ENCODE measurements at places on chromosomes 6 and 20.

DNA sequence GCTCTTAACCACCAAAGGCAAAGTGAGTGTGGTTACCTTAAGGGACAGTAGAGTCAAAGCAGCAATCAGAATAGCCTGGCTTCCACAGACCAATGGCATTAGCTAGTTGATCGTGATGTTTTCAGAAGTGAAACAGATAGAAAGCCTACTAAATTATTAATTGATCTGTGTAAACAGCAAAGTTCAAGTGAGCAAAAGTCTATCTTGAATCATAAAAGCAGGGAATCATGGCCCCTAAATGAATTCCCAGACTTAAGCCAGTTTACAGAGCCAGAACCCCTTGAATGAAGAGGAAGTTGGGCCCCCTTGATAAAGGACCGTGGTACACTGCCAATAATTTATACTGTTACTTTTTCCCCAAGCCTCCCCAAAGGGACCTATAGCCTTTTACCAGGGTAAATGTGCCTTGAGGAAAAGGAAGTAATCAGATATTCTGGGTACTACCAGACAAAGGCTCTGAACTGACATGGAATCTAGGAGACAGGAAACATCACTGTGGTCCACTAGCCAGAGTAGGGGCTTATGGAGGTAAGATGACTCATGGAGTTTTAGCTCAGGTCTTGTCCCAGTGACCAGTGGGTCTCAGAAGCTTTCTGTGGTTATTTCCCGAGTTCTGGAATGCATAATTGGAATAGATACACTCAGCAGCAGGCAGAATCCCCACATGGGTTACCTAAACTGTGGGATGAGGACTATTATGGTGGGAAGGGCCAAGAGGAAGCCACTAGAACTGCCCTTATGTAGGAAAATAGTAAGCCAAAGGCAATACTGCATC is 317.5 kb downstream of the CD83 start:
- no peak for DNase-seq

- peak; percentile 59 for DNase-seq
These were observed 51.9 kb downstream of the SNAI1 start for GRCh38 chr20:50034567-50035180.

DNA sequence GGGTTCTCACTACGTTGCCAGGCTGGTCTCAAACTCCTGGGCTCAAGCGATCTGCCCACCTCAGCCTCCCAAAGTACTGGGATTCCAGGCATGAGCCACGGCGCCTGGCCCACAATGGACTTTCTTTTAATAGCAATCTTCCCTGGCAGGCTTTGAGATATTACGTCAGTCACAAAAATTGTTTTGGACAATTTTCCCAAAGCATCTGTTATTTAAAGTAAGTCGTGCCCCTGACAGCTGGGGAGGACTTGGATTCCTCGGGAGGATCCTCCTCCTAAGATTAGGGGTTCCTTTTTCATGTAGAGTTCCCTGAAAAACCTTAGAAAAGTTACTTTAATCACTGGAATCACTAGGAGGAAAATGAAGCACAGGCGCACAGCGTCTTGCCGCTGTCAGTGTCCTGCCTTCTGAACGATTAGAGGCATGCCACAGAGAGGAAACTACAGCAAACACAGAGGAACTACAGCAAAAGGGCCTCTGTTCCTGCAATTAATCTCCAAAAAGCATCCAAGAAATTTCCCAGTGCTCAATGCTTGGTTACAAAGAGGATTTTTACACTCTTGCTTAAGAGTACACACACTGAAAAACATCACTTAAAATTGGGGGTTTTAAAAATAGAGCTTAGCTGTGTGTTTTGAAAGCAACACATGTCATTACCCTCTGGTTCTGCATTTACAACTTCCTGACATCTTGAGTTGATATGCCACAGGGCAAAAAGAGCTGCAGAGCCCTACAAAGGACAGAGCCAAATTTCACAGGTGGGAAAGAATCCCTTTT is 4.5 kb downstream of the ACSS1 start:
- DNase-seq = no peak

DNA sequence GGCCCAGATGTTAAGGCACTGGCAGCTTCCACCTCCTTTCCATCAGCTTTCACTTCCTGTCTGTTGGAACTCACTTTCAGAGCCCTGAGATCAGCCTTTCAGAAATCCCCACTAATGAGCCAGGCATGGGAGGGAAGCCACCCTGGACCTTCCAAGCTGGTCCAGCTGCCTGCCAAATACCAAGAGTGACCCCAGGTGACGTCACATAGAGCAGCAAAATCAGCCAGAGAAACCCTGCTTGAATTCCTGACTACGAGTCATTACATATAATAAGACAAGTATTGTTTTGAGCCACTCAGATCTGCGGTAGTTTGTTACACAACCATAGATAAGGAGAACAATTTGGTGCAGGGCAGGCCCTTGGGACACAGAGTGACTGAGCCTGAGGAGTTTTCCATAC is 556.0 kb upstream of the JAG1 start:
- DNase-seq = peak; percentile 54

- DNase-seq = no peak
These were observed 182.8 kb downstream of the UNC5CL start for GRCh38 chr6:40856271-40856670.

GRCh38 chr6:15337582-15337981 is 91.7 kb downstream of the JARID2 start:
- no peak for DNase-seq

DNA sequence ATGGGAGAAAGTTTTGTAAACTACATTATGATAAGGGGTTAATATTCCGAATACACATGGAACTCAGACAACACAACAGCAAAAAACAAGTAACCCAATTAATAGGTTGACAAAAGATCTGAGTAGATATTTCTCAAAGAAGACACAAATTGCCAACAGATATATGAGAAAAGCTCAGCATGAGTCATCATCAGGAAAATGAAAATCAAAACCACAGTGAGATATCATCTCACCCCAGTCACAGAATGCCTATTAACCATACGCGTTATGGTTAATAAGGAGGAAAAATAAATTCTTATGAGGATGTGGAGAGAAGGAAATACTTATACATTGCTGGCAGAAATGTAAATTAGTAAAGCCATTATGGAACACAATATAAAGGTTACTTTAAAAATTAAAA is 695.0 kb downstream of the COL12A1 start:
- no peak for DNase-seq

GRCh38 chr6:134186355-134186754 is 131.6 kb downstream of the SGK1 start:
- DNase-seq = no peak

GRCh38 chr6:137811121-137811915 is 55.7 kb upstream of the TNFAIP3 start:
- peak; percentile 26 for DNase-seq

GRCh38 chr6:116648156-116648555 is 20.4 kb downstream of the ZUP1 start:
- DNase-seq = no peak

DNA sequence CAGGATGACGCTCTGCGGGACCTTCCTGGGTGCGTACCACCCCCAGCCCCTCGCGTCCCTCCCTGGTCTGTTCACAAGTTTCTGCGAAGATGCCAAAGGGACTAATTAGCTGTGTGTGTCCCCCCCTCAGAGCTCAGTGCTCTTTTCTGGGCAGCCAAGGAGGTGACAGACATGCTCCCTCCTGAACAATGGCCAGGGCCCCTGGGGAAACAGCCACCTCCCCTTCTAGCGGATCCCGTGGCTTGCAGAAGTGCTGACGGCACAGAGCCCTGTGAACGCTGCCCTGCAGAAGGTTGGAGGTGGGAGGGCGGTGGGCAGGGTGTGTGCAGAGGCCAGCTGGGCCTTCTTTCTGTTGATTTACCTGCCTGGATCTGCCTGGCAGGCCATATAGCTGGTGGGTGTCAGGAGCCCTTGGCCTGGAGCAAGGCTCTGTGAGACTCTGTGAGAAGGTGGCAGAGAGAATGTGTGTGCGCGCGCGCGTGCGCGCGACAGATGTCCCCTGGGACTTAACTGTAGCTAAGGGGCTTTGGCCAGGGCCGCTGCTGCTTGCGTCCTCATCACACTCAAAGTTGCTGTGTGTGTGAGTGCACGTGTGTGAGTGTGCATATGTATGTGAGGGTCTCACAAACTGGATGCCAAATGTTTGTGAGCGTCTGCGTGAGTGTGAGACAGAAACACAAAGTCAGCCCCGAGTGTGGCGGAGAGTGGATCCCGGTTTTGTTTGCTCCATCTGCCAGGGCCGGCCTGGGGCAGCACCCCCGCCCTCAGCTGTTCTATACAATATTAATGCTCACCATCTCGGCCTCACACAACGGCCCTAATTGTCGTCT is 3.5 kb upstream of the MYT1 start:
- DNase-seq = no peak

DNA sequence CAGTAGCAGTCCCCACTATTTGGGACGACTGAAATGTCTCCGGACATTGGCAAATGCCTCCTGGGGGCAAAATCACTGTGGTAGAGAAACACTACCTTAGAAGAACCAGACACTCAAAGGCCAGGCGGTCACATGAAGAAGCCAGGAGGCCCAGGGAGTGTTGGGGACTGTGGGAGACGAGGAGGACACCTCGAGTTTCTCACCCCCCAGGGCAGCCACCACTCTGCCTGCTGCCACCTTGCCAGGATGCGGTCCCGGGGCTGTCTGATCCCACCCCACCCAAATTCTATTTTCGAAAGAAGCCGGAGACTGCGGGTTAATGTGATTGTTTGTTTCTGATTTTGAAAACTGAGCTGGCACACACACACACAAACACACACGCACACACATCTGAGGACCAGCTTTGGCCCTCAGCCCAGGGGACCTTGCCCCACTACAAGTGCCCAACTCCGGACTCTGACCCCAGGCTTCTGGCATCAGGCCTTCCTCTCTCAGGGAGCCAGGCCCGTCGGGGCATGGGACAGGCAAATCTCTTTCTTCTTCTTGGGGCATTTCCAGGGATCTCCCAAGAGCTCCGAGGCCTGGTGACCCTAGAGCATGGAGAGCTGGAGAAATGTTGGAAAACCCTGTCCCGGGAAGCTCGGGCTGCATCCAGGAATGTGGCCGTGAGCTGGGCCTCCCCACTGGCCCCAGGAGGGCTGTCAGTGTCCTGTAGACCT is 187.5 kb upstream of the PMEPA1 start:
- DNase-seq = no peak

DNA sequence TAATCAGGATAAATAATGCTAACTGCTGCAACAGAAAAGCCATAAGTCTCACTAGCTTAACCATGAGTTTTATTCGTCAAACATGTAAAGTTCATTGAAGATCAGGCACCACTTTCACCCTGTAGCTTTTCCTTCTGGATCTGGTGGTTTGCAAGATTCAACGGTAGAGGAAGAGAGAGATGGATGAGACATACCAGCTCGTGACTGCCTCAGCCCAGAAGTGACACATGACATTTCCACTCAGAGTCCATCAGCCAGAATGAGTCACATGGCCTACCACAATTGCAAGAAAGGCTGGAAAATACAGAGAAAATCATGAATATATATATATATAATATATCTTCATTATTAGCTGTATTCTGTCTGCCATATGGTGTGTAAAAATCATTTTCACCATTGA is 29.0 kb downstream of the SPTLC3 start:
- no peak for DNase-seq

- no peak for DNase-seq
These were observed 66.1 kb upstream of the SLC22A16 start for GRCh38 chr6:110542311-110543024.

GRCh38 chr6:44041461-44042260 is 85.6 kb downstream of the MRPL14 start:
- no peak for DNase-seq

GRCh38 chr20:19072988-19073387 is 139.5 kb upstream of the SLC24A3 start:
- DNase-seq = no peak

DNA sequence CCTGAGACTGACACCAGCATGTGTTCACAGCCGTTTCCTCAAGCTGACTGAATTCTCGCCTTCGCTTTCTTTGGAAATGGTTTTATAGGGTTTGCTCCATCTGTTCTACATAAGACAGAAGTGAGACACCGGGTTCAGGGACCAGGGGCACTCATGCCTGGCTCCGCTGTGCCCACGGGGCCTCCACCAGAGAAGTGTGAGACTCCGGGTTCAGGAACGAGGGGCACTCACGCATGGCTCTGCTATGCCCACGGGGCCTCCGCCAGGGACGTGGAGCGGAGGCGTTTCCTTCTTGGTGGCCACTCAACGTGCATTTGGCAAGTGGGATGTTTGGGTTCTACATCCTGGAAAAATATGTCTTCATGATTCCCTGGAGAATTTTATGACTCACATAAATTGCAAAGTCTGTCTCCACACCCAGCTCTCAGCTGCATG is 106.6 kb downstream of the RNASET2 start:
- DNase-seq = no peak

DNA sequence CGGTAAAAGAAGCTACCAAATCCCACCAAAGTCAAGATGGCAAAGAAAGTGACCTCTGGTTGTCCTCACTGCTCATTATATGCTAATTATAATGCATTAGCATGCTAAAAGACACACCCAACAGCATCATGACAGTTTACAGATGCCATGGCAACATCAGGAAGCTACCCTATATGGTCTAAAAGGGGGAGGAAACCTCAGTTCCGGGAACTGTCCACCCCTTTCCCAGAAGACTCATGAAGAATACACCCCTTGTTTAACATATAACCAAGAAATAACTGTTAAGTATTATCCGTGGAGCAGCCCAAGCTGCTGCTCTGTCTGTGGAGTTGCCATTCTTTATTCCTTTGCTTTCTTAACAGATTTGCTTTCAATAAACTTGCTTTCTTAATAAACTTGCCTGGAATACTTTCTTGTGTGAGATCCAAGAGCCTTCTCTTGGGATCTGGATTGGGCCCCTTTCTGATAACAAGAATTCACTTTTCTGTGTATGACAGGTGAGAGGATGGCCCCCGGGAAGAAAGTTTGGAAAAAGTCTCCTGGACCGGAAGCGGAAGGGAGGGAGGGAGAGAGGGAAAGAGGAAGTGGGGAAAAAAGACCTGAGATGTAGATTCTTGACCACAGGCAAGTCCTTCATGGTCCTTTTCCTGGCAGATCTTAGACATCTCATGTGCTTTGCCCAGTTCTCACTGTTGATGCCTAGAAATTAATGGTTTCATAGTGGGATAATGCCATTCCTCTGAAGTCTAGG is 146.7 kb upstream of the ID4 start:
- no peak for DNase-seq

DNA sequence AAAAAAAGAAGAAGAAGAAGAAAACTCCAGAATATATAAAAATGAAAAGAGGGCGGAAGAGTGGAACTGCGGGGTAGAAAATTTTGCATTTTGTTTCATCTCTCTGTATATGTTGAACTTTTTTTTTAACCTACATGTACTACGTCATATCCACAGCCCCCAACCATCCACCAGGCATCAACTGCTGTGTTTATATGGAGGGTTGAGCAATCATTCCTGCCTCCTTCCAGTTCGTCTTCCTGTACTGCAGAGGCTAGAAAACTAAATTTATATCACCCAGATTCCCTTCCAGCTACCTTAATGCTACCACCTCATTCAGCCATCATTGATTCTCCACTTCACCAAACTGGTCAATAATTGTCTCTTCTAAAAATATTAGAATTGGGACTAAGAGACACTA is 9.5 kb upstream of the SIGLEC1 start:
- no peak for DNase-seq

All from thoracic aorta (tissue), 2 donors.